Breast epithelium (tissue), 4 donors: ENCODE measurements at places on chromosomes 6 and 20. TPM values are rescaled to one million over a fixed set of nuclear protein-coding genes. Genes with fewer than 3 reads are reported as not detected.

DNA sequence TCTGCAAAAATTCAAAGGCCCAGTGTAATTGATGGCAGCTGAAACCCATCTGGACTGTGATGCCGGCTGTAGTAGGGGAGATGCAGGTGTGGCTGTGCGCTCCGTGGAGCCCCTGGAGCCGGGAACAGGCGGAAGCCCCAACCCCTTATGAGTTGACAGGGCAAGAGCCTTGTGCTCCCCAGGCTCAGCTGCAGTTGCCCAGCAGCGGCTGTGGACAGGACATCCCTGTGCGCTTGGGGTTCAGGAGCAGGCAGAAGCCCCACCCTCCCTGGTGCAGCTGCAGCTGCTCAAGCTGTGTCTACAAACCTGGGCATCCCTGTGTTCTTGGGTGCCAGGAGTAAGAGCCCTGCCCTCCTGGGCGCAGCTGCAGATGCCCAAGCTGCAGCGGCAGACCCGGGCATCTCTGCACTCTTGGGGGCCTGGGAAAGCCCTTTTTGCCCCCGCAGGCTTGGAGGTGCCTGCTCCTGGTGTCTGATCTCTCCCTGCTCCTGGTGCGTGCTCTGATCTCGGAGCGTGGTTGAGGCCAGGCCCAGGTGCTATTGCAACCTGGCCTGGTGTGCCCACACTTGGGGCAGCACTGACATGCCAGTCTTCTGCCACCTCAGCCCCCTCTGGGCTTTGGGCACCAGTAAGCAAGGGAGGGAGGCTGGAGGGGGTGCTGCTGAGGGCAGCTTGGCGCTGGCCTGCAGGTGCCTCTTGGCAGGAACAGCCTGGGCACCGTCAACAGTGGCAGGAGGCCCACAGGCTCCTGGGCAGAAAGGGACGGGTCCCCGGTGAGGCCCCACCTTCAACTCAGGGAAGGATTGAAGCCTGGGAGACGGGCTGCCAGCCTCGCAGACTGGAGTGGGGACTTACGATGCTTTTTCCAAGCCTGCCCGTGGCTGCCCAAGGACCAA lies 30.3 kb downstream of the OR2J2 start:
- DNase-seq = no peak

DNA sequence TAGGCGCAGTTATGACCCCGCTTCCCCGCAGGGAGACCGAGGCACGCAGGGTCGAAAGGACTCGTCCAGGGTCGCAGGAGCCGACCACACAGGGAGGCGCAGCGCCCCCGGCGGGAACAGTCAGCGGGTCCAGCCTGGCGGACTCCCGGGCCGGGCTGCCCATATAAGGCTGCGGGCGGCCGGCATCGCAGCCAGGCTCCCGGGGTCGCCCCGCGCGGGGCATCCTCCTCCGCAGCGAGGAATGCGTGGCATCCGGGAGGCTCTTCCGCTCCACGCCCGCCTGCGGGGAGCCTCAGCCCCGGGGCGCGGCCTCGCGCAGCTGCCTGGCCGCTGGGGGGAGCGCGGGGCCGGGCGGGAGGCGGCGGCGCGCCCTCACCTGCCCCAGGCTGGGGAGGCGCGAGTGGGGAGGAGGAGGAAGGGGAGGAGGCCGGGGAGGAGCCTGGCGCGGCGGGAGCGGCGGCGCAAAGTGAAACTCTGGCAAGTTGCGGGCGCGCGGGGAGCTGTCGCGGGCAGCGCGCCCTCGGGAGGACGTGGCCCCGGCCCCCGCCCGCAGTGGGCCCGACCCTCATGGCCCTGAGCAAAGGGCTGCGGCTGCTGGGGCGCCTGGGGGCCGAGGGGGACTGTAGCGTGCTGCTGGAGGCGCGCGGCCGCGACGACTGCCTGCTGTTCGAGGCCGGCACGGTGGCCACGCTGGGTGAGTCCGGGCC lies at the start of gene SYNJ2:
Gene SYNJ2 (plus strand): TSS at position 469 of the 707 bp plus-strand sequence. CDS start 99 bp downstream, at position 568.
- DNase-seq = peak; percentile 63

DNA sequence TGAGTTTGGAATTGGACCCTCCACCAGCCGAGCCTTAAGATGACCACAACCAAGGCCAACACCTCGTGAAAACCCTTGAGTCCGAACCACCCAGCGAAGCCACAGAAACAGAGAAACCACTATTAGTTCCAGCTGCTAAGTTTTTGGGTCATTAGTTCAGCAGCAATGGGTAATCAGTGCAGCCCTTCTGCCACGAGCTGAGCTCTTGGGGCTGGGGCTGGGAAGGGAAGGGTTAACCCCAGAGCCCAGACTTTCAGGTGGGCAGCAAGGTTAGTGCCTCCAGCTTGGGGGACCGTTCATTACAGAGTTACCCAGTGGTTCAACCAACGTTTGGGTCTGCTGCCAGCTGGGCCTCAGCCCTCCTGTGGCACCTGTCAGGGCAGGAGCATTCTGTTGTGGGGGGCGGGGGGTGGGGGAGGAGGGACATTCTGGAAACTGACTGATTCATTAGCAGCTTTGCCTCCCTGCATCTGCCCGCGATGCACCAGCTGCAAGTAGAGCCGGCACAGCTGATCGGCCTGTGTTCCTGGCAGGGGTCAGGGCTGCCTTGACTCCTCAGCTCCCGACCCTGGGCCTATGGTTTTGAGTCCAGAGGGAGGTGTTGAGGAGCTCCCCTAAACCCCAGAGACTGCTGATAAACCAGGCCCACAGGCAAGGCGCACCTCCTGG lies 52.7 kb downstream of the TGM2 start:
- no peak for DNase-seq

- no peak for DNase-seq
These were observed 95.2 kb downstream of the YTHDF1 start for GRCh38 chr20:63120808-63121090.

DNA sequence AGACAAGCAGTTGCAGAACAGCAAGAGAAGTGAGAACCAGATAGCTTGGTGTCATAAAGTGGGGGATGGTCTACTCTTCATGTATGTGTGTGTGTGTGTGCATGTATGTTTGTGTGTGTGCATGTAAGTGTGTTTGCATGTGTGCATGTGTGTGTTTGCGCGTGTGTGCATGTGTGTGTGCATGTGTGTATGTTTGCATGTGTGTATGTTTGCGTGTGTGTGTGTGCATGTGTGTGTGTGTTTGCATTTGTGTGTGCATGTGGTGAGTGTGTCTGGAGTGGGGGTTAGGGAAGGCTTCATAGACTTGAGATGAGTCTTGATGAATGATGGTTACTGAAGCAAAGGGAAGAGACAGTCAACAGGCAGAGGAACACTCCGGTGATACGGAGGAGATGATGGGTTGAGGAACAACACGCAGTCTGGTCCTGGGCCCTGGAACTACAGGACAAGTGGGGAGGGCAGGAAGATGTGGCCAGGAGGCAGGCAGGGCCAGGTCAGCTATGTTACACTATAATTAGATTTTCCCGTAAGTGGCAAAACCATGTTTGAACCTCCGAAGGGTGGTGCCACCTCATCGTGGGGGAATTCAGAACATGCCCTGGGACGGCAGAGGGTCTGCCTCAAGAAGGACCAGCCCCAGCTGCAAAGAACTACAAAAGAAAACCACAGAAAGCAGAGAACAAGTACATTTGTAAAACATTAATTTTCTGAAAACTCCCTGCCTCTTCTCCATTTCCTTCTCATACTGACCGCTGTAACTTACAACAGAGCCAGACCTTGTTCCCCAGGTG lies 38.7 kb upstream of the PDE10A start:
- DNase-seq = no peak

GRCh38 chr20:16104783-16105182 lies 468.5 kb downstream of the KIF16B start:
- DNase-seq = no peak

- DNase-seq = no peak
These were observed 441.0 kb upstream of the MARCKS start for GRCh38 chr6:113416170-113416569.

DNA sequence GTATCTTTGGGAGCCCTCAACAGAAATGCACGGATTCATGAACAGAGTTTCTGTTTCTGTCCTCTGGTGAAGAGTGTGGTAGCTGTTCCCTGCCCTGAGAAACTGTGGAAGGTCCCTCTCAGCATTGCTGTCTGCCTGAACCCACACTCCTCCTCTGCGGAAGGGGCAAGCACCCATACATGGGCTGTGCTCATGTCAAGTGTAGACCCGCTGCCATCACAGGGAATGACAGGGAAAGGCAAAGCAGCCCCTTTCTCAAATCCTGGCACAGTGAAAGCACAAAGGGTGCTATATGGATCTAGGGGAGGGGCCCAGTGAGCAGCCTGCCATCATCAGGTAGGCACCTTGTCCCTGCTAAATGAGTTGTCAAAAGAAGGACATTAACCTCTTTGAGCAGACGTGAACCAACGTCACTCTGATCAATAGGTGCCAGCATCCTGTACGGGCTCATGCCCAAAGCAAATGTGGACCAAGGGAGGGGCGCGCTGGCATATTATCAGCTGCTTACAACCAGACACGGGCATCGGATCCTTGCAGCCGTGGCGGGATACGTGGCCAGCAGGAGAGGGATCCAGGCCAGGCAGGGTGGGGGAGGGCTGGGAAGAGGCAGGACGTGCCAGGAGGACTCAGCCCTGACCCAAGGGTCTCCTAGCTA lies 231.2 kb upstream of the PMEPA1 start:
- no peak for DNase-seq

Gene PGC
- total RNA-seq = not detected

Gene YWHAB
- total RNA-seq = 139 TPM

Gene ZNF512B
- 9.2 TPM for total RNA-seq

Gene BTN1A1
- not detected for total RNA-seq

Gene TMC2
- total RNA-seq = 0.33 TPM
